ENCODE measurements at places on chromosomes 12 and 14.

- DNase-seq = no peak
Observed at GRCh38 chr12:131115766-131116467, 162.2 kb downstream of the ADGRD1 start.

DNA sequence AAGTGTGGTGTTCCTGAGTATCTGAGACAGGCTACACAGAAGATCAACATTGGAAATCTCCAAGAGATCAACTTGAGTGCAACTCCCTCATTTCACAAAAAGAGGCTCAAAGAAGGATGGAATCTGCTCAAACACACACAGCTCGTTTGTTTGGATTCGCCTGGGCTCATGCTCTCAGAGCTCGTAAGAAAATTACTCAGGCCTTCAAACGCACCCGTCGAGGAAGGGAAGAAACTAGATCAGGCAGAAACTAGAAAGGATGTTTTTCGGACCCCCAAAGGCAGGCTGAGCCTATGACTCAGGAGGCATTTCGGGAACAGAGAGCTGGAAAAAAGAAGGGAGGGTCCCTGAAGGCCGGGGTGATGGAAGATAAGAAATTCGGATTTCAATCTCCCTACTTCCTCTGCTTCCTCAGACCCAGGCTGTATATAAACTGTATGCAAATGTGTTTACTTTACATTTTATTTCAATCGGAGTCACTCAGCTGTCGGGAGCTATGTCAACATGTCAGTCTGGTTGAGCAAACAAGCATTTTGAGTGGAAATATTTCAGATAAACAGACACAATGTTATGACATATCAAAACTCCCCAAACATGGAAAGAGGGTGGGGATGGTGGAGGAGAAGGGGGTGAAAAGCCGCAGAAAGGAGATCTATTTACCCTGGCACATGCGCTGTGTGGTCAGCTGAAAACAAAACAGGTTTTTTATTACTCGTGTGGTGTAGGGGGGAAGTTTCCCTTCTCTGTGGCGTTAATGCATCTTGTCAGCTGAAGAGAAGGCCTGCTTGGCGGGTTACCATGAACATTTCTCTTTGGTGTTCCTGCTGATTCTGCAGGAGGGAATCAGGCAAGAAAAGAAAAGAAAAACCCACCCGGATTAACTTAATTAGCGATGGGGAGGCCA is 129.1 kb upstream of the TBX3 start:
- peak; percentile 77 for DNase-seq

GRCh38 chr12:66195242-66195641 is 6.2 kb downstream of the IRAK3 start:
- no peak for DNase-seq

DNA sequence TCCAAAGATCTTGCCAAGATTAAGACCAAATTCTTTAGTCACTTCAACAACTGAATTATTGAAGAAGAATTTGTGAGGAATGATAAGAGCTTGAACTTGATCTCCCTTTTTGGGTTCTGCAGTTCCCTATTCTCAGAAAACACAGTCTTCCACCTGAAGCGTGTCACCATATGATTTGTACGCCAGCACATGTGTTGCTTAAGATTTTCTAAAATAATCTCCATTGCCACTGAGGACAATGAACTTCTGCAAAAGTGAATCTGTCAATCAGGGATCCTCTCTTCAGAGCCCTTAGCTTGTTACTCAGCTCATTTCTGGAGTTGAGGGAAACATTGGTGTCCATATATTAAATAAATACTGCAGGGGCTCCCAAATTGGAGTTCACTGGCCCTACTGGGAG is 4.2 kb upstream of the SPIC start:
- no peak for DNase-seq

GRCh38 chr14:77222546-77223225 is 41.1 kb downstream of the TMEM63C start:
- DNase-seq = no peak

- DNase-seq = no peak
Observed at GRCh38 chr12:88142610-88142991, 494 bp downstream of the TMTC3 start.

- no peak for DNase-seq
Observed at GRCh38 chr12:6547987-6548386, 7.9 kb downstream of the IFFO1 start.

Measured in brain (organoid and tissue), 16 donors.